ENCODE measurements at places on chromosomes 2 and 18. TPM values are rescaled to one million over a fixed set of nuclear protein-coding genes. Genes with fewer than 3 reads are reported as not detected.

Gene CCDC74B
- total RNA-seq: 0.31 TPM

Gene ARHGEF33
- total RNA-seq: 0.49 TPM

Gene MCM6
- total RNA-seq: 9.0 TPM

Gene SPDYA
- 1.4 TPM for total RNA-seq

Gene ARHGAP25
- 3.2 TPM for total RNA-seq

Gene HOXD11
- not detected for total RNA-seq

Gene GULP1
- 10.4 TPM for total RNA-seq

Gene ARHGEF4
- 52.8 TPM for total RNA-seq

Gene FN1
- total RNA-seq: 170 TPM

Gene EFHD1
- 0.30 TPM for total RNA-seq

Gene WDR43
- 40.1 TPM for total RNA-seq

Gene PAIP2B
- 11.6 TPM for total RNA-seq

Gene SCG2
- not detected for total RNA-seq

- H3K27me3 ChIP-seq: no peaks in the 10 kb centered on the region
- DNase-seq: no peak
- no peaks in the 10 kb centered on the region for H3K4me1 ChIP-seq
Observed at GRCh38 chr2:9663008-9663879, 32.4 kb upstream of the YWHAQ start.

GRCh38 chr2:126809340-126809739 is 89.3 kb upstream of the TEX51 start:
- no peaks in the 10 kb centered on the region for H3K27me3 ChIP-seq
- no peak overlapping the region for H3K27ac ChIP-seq
- no peak overlapping the region for H3K4me3 ChIP-seq
- no peak for DNase-seq
- no peaks in the 10 kb centered on the region for H3K4me1 ChIP-seq

DNA sequence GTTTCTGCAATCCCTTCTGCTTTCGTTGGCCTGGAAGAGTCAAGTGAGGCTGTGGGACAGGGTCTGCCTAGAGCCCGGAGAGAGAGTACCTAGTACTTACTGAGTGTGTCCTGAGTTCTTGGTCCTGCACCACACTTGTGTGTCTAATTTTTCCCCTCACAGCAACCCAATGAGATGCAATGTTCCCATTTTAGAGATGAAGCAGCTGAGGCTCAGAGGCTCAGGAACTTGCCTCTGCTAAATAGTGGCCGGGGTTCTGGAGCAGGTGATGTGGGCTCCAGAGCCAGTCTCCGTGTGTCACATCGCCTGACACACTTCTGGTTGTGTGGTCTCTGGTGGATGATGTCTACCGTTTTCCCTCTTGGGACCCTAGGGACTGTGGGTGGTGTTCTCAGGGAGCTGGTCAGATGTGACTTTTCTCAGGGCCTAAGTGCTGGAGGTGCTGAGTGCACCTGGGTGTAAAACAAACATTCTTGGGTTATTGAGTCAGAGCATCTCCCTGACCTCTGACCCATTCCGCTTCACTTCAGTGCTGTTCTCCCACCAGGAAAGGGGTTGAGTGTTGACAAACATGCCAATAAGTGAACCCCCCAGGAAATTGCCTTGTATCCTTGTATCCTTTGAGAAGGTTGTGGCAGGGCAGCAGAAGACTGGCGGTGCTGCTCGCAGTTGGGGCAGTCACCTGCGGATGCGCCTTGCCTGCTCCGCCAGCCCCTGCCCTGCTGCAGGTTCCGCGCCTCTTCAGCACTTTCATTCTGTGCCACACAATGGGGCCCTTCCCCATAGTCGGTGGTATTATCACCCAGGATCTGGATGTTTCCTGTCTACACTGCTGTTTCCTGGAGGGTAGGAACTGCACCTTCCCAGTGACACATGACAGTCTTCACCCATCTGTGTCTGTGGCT is 32.1 kb downstream of the HK2 start:
- H3K27me3 ChIP-seq: no peaks in the 10 kb centered on the region
- no peak overlapping the region for H3K4me3 ChIP-seq
- no peaks in the 10 kb centered on the region for H3K36me3 ChIP-seq

- H3K27me3 ChIP-seq: no peaks in the 10 kb centered on the region
- no peaks in the 10 kb centered on the region for H3K4me1 ChIP-seq
Observed at GRCh38 chr2:134454426-134454825, 200.6 kb downstream of the MGAT5 start.

- no peaks in the 10 kb centered on the region for H3K36me3 ChIP-seq
- H3K27me3 ChIP-seq: no peaks in the 10 kb centered on the region
- no peak for DNase-seq
- no peak overlapping the region for H3K4me3 ChIP-seq
Observed at GRCh38 chr2:201572846-201573508, 70.3 kb downstream of the TMEM237 start.

- no peaks in the 10 kb centered on the region for H3K36me3 ChIP-seq
- H3K27ac ChIP-seq: no peak overlapping the region
- H3K4me1 ChIP-seq: no peaks in the 10 kb centered on the region
- no peak for DNase-seq
Observed at GRCh38 chr2:138485019-138485418, 16.6 kb upstream of the SPOPL start.

- no peaks in the 10 kb centered on the region for H3K27me3 ChIP-seq
- H3K4me1 ChIP-seq: peaks cover 53% of the 10 kb centered on the region
- peak overlapping the region; percentile 97 for H3K4me3 ChIP-seq
- H3K36me3 ChIP-seq: no peaks in the 10 kb centered on the region
Observed at GRCh38 chr18:9914584-9915290, 921 bp downstream of the VAPA start.

- H3K36me3 ChIP-seq: no peaks in the 10 kb centered on the region
- peak overlapping the region; percentile 63 for H3K27ac ChIP-seq
- peaks cover 5% of the 10 kb centered on the region for H3K4me1 ChIP-seq
- H3K4me3 ChIP-seq: no peak overlapping the region
- no peak for DNase-seq
Observed at GRCh38 chr18:63261029-63261428, 58.5 kb downstream of the BCL2 start.

GRCh38 chr2:197161774-197162173 is 148.8 kb downstream of the ANKRD44 start:
- H3K4me3 ChIP-seq: no peak overlapping the region
- H3K27me3 ChIP-seq: no peaks in the 10 kb centered on the region
- peaks cover 52% of the 10 kb centered on the region for H3K4me1 ChIP-seq

GRCh38 chr2:123002660-123003248 is 1022.3 kb upstream of the CNTNAP5 start:
- H3K27ac ChIP-seq: no peak overlapping the region
- H3K36me3 ChIP-seq: no peaks in the 10 kb centered on the region
- H3K27me3 ChIP-seq: no peaks in the 10 kb centered on the region
- no peak for DNase-seq
- H3K4me3 ChIP-seq: no peak overlapping the region

DNA sequence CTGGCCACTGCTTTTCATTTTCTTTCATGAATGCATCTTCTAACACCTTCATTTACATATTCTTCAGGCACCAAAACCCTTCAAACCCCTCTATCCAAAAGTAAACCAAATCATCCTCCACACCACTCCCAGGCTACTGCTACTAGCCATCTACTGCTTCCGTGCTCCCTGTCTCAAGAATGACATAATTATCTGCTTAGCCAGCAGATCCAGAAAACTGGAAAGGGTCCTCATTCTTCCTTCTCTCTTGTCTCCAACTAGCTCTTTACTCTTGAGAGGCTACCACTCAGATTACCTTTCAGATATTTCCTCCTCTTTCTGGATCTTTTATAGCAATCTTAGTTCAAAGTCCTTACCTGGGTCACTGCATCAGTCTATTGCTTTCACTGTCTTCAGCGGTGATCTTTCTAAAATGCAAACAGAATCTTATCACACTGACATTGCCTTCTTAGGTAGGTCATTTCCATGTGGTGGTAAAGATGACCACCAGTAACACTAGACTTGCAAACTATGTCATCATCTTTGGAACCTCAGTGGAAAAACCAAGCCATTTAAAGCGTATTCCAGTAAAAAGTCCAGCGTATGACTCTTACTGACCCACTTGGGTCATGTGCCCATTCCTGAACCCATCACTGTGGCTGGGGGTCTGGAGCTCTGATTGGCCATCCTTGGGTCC is 15.8 kb upstream of the NEDD4L start:
- DNase-seq: no peak
- H3K27ac ChIP-seq: no peak overlapping the region
- H3K4me3 ChIP-seq: no peak overlapping the region
- no peaks in the 10 kb centered on the region for H3K27me3 ChIP-seq

DNA sequence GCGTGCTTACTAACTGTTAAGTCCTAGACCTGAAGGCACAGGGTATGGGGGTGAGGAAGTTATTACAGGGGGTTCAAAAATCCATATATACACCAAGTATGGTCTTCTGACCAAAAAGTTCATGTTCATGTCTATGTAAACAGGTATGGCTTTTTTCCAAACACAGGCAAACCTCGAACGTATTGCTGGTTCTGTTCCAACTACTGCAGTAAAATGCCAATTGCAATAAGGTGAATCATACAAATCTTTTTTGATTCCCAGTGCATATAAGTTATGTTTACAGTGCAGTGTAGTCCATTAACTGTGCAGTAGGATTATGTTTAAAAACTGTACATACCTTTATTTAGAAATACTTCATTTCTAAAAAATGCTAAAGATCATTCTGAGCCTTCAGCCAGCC is 245.3 kb upstream of the LRRTM1 start:
- H3K27me3 ChIP-seq: no peaks in the 10 kb centered on the region
- H3K4me1 ChIP-seq: no peaks in the 10 kb centered on the region
- no peaks in the 10 kb centered on the region for H3K36me3 ChIP-seq
- H3K27ac ChIP-seq: no peak overlapping the region
- no peak overlapping the region for H3K4me3 ChIP-seq

- H3K4me1 ChIP-seq: no peaks in the 10 kb centered on the region
- H3K27ac ChIP-seq: no peak overlapping the region
- H3K4me3 ChIP-seq: no peak overlapping the region
- H3K27me3 ChIP-seq: no peaks in the 10 kb centered on the region
- peaks cover 72% of the 10 kb centered on the region for H3K36me3 ChIP-seq
Observed at GRCh38 chr2:63027220-63027619, 23.4 kb upstream of the OTX1 start.

DNA sequence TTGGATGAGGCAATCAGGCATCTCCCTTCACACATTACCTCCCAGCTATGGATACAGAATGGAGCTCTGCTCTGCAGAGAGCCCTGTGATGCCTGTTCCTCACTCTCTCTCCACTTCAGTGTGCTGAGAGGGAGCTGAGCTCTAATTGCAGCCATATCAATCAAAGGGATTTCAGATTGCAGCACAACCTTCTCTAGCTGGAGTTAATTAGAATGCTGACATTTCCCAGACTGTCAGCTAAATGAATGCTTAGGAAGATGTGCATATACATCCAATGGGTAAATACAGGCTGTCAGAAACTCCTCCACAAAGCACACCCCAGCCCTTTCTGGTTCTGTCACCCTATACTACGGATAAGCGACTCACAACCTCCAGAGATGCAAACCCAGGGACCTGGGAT is 402.6 kb downstream of the EIPR1 start:
- no peak for DNase-seq
- no peak overlapping the region for H3K4me3 ChIP-seq
- no peaks in the 10 kb centered on the region for H3K4me1 ChIP-seq
- H3K27me3 ChIP-seq: no peaks in the 10 kb centered on the region
- no peaks in the 10 kb centered on the region for H3K36me3 ChIP-seq

- no peak overlapping the region for H3K27ac ChIP-seq
- no peaks in the 10 kb centered on the region for H3K4me1 ChIP-seq
- H3K36me3 ChIP-seq: no peaks in the 10 kb centered on the region
Observed at GRCh38 chr2:143787674-143788073, 658.5 kb downstream of the ARHGAP15 start.

- H3K36me3 ChIP-seq: no peaks in the 10 kb centered on the region
- peaks cover 5% of the 10 kb centered on the region for H3K27me3 ChIP-seq
- no peak overlapping the region for H3K4me3 ChIP-seq
- H3K4me1 ChIP-seq: peaks cover 16% of the 10 kb centered on the region
- H3K27ac ChIP-seq: no peak overlapping the region
- no peak for DNase-seq
Observed at GRCh38 chr2:219511547-219512325, 2.5 kb upstream of the ASIC4 start.

GRCh38 chr18:65352186-65352585 is 398.6 kb upstream of the CDH7 start:
- no peak overlapping the region for H3K27ac ChIP-seq
- H3K27me3 ChIP-seq: no peaks in the 10 kb centered on the region
- no peaks in the 10 kb centered on the region for H3K36me3 ChIP-seq
- no peak overlapping the region for H3K4me3 ChIP-seq
- no peak for DNase-seq

- H3K27ac ChIP-seq: no peak overlapping the region
- no peak overlapping the region for H3K4me3 ChIP-seq
- no peak for DNase-seq
- peaks cover 39% of the 10 kb centered on the region for H3K4me1 ChIP-seq
- H3K36me3 ChIP-seq: no peaks in the 10 kb centered on the region
Observed at GRCh38 chr2:120294008-120294340, 41.3 kb downstream of the RALB start.

- peaks cover 62% of the 10 kb centered on the region for H3K4me1 ChIP-seq
- no peak overlapping the region for H3K4me3 ChIP-seq
- peaks cover 35% of the 10 kb centered on the region for H3K36me3 ChIP-seq
- H3K27ac ChIP-seq: no peak overlapping the region
- DNase-seq: no peak
Observed at GRCh38 chr2:128313091-128313836, 5.4 kb downstream of the HS6ST1 start.

DNA sequence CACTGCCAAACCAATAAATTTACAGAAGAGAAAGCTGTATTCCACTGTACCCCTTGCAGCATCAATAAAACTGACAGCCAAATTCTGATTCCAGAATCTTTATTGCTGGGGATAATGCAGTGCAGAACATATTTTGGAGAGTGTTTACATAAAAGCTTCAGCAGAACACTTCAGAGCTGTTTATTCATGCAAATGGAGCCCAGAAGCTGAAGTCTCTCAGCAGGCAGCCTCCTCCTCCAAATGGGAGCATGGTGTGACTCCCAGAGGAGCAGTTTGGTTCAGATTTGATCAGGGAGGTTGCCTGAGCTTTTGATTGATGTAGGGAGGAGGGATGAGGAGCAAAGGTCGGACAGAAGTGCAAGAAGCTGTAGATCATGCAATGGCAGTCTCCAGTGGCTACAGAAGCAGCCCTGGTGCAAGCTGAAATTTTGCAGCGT is 22.4 kb downstream of the LHCGR start:
- no peaks in the 10 kb centered on the region for H3K27me3 ChIP-seq
- H3K4me3 ChIP-seq: no peak overlapping the region
- DNase-seq: no peak
- no peaks in the 10 kb centered on the region for H3K4me1 ChIP-seq
- H3K36me3 ChIP-seq: no peaks in the 10 kb centered on the region

GRCh38 chr2:155679647-155680046 is 652.9 kb downstream of the NR4A2 start:
- no peak overlapping the region for H3K4me3 ChIP-seq
- no peaks in the 10 kb centered on the region for H3K27me3 ChIP-seq
- no peak for DNase-seq
- H3K4me1 ChIP-seq: no peaks in the 10 kb centered on the region
- H3K27ac ChIP-seq: no peak overlapping the region

DNA sequence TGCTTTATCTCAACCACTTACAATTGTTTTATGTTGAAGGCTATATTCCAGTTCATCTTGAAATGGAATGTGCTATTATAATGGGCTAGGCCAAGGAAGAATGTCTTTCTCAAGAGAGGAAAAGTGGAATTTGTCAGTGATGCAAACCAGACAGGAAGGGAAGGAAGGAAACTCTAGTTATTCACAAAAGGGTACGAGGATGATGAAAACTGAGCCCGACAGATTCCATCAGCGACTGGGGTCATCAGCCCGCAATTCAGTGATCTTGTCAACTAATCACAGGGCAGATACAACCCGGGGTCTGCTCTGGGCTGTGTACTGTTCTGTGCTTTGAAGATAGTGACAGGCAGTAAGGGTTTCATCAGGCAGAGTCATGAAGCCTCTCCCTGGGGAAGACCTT is 23.4 kb upstream of the LYPD6 start:
- H3K27me3 ChIP-seq: no peaks in the 10 kb centered on the region
- H3K4me3 ChIP-seq: no peak overlapping the region
- no peaks in the 10 kb centered on the region for H3K4me1 ChIP-seq
- no peak for DNase-seq
